AML-193 (cell line): ENCODE measurements at places on chromosomes 12 and 14.
A peak's percentile ranks its signal among the peaks of the same experiment; 100 is the strongest.

DNA sequence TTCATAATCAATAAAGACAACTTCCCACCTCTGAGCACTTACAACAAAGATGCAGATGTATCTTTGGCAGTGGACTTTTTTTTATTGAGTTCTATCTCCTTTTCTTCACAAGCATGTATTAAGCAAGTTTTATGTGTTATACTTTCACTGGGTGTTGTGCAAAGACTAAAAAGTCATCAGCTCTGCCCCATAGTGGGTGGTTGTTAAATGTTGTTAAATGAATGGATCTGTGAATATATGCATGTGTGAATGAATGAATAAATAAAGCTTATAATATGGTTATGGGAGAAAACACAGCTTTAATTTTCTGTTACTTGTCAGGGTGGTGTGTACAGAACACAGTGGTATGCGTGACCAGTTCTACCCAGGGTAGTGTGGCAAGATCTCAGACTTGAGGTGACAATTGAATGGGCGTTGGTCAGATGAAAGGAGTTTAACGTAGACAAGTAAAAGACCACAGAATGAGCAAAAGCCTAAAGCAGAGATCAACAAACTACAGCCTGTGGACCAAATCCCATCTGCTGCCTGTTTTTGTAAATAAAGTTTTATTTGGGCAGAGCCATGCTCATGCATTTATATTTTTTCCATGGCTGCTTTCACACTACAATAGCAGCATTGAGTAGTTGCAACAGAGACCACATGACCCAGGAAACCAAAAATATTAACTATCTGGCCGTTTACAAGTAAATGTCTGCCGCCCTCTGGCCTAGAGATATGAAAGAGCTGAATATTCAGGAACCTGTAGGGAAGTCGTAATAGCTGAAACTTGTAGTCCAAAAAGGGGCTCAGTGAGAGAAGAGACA lies 207.4 kb upstream of the EEA1 start:
- DNase-seq, result no peak

DNA sequence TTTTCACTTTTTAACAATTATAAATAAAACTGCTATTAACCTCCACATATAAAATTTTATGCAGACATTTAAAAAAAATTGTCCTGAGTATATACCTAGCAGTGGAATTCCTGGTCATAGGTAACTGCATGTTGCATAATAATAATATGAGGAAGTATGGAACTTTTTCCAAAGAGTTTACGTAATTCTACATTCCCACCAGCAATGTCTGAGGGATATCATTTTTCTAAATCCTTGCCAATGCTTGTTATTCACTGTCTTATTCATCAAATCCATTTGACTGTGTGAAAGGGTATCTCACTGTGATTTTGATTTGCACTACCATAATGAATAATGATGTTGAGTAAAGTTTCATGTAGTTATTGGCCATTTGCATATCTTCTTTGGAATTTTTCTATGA lies 393.8 kb downstream of the LRFN5 start:
- no peak for DNase-seq

GRCh38 chr12:20213723-20214625 lies 154.4 kb upstream of the PDE3A start:
- DNase-seq, result no peak

GRCh38 chr12:93568091-93568490 lies 4.4 kb upstream of the SOCS2 start:
- DNase-seq, result no peak

DNA sequence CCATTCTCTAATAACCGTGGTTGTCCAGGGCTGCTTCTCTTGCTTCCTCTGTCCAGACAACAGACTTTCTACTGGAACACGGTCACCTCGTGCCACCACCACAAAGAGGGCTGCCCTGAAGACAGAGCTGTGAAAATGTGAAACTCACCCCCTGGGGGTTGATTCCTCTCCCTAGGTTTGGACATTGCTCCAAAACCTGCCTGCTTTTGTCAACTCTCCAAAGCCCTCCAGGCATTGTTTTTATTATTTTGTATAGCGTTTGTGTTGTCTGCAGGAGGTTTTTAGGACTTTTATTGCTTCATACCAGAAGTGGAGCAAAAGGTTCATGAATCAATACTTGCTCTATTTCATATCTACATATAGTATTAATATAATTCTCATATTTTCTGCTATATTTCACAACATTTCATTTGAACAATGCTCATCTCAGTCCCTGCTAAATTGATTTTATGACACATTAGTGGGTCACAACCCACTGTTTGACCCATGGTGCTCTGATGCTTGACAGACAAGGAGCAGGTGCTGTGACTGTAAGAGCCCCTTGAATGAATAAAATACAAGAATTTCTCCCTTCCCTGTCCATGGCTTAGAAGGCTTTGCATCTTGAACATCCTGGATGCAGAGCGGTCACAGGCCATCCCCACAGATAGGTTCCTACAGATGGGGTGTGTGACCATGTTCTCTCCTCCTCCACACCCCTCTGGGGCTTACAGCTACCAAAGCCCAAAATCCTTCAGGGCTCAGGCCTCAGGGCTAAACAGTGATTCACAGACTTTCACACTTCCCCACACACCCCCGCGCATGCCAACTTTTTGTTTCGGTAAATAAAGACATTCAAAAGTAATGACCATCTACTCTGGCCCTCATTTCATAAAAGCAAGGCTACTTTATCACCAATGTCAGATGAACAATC lies 20.6 kb upstream of the EML1 start:
- no peak for DNase-seq

GRCh38 chr14:101775826-101776225 lies 14.3 kb downstream of the PPP2R5C start:
- no peak for DNase-seq

DNA sequence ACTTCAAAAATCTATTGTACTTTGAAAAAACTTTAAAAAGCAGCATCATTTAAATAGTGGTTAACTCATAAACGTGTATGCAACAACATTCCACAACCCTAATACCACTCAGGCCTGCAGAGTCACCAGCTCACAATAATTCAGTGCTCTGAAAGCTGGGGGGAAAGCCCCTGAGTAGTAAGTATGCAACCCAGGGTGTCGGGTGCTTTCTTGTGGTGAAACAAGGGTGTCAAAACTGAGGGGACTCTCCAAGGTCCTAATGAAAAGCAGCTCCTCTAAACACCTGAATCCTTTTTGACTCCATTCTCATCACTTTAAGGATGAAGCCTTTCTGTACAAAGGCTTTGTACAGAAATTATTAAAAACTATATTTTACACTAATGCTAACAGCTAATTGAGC lies 33.7 kb downstream of the FGFR1OP2 start:
- no peak for DNase-seq

GRCh38 chr12:131897276-131897675 lies 2.9 kb downstream of the ULK1 start:
- DNase-seq, result no peak

DNA sequence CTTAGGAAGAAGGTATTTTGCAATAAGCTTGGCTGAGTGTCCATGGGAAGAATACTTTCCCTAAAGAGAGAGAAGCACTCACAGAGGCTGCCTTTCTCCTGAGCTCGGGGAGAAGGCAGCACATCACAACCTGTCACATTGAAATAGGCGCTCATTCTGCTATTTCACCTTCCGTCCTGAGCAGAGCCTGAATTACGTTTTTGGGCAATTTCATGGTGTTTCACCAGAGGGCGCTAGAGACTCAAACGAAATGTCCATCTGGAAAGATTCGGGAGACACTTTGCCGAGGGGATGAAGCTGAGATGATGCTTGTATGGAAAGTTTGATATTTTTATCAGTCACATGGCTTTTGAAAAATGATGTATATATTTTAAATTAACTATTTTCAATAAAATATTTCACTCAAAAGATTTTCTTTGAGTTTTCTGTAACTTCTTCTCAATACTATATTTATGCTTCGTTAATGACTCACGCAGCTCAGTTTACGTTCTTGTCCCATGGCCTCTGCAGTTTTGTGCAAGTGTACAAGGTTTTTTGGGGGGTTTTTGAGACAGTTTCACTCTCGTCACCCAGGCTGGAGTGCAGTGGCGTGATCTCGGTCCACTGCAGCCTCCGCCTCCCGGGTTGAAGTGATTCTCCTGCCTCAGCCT lies 17.4 kb upstream of the B4GALNT3 start:
- DNase-seq, result peak; percentile 51

DNA sequence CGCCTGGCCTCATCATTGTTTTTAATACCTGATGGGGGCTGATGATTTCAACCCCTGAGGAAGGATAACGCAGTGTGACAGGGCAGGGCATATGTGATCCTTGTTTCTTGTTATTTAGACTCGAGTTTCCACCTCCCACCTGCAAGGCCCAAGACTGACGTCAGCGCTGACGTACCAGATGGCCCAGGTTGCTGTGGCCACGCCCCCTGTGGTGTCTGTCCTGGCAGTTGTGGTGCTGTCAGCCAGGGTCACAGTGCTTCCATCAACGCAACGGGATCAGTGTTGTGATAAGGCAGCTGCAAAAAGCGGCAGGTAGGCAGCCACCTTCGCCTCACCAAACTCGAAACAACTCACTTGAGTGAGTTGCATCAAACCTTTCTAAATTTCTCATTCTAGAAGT lies 18.4 kb downstream of the DDX51 start:
- DNase-seq, result no peak

DNA sequence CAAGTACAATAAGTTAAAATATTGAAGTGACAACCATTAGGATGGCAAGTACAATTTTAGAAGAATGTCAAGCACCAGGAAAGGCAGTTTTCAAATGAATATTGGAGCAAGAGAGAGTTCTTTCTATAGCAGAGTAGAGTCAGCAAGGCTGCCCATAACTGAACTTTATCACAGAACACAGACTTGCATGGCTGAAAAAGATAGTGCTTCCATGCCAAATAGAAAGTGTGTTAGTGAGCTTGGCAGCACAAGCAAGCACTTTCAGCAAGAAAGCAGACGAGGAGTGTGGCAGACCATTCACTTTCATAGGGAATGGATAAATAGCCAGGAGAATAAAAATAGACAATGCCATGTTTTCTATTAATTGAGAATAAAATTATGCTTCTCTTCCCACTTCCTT lies 647.0 kb upstream of the MGAT4C start:
- no peak for DNase-seq

DNA sequence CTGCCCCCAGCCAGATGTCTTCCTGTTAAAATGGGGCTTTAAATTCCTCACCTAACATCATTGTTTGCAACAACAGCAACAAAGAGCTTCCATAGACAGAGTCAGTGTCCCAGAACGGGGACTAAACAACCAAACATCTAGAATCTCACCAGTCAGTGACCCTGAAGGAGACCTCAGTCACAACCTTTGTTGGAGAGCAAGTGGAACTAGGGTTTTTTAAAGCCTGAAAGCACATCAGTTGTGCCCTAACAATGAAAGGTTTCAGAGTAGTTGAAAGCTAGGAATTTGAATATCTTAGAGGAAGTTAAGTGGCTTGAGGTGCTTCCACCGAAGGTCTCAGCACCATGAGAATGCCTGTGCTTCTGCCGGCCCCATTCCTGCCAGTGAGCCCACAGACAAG lies 5.0 kb upstream of the ALDH2 start:
- no peak for DNase-seq

DNA sequence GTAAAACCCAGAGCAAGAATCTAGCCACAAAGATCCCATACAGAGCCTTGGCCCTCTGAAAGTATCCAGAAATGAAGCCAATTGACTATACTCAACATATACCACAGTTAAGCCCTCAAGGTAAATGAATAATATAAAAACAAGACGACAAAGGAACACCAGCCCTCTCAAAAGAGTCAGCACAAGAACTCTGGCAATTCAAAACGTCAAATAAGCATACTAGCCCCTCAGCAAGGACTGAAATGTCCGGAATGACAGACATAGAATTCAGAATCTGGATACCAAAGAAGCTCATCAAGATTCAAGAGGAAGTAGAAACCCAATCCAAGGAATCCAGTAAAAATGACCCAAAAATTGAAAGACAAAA lies 49.9 kb downstream of the GTF2A1 start:
- no peak for DNase-seq

DNA sequence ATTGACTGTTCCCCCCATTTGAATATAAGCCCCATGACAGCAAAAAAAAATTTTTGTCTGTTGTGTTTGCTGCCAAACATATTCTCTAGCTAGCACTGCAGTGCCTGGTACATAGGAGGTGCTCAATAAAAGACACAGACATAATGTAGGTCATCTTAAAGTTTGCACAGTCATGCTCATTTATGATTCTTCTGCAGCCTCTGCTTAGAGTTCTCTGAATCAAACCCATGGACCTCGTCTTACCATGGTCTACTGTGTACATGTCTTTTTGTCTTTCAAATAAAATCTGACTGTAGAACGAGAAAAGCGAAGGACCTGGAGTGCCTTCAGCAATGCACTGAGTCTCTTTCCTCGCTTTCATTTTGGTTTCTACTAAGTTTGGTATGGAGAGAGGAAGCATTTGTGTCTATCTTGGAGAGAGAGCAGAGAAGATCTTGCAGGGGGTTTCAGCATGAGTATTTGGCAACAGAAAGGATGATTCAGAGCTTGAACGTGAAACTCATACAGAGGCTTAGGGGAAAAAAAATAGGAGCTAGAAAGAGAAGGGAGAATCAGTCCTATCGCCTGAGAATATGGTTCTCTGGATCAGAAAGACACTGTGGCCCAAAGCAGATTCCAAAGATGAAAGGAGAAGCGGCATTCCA lies 38.8 kb upstream of the TMCC3 start:
- DNase-seq, result peak; percentile 2

DNA sequence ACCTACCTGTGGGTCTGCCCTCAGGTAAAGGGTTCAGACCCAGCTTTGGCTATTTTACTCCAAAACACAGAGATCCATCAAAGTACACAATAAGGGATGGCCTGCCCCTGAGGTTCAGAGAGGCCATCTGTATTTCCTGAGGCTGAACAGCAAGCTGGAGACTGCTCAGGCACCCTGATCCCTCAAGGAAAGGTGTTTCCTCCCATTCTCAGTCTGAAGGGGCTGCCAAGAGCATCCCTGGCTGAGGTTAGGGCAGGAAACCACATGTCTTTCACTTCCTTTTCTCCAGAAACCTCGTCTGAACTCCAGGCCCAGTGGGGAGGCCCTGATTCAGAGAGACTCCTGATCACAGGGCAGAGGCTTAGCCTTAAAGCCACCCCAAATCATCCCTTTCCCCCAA lies 1.5 kb downstream of the RILPL1 start:
- DNase-seq, result peak; percentile 46

DNA sequence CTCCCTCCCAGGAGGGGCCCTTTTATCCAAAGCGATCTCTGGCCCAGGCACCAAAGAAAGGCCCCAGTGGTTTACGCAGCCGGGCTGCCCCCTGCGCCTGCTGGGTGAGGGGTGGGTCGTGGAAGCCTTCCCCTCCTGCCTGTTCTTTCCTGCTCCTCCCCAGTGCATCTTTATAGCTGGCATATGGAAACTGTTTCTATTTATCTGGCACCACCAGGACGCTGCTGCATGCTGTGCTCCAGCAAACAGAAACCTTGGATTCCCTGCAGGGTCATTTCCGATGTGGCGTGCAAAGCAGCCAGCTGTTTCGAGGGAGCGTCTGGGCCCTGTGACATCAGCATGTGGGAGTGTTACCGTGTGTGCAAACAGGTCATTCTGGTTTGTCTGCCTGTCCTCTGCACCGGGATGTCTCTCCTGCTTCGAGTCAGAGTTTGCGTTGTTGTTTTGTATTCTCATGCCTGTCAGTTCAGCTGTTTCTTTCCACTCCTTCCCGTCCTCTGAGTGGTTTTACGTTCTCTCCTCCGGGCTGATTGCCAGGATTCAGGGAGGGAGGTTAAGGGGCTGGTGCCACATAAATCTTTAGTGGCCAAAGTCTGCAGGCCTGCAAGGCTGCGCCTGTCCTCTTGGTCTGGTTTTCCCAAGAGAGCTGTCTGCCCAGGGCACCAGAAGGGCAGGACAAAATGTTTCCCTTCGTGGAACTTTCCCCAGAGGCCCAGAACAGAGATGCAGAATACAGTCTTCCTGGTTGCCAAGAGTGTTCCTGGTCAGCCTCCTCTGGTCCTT lies 24.6 kb downstream of the TPCN1 start:
- no peak for DNase-seq
